ENCODE measurements at places on chromosomes 5 and 9.

DNA sequence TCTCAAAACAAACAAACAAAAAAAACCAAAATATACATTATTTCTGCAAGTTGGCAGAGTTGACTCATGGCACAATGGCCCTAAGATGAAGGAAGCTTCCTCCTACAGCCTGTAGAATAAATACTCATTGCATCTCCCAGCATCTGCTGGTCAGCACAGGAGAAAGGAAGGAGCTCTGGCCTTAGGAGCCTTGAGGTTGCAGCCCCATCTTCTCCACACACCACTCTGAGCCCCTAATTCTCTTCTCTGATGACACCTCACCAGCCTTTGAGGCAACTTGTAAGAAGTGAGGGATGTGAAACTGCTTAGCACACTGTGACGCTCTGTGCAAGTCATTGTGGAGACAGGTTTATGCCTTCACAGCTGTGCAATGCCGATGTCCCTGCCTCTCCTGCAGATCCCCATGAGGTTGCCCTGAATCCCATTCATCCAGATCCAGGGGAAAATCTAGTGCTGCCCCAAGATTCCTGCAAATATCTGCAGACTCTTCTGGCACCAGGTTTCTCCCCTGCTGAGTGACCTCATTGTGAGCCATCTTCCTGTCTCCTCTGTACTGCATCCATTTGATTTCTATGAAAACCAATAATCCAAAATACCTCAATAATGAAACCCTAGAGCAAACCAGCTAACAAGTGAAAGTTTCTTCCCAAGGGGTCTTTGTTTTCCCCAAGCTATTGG is 65.3 kb upstream of the TGFBR1 start:
- no peak for DNase-seq

GRCh38 chr9:68825762-68826472 is 120.9 kb downstream of the PIP5K1B start:
- DNase-seq: no peak

DNA sequence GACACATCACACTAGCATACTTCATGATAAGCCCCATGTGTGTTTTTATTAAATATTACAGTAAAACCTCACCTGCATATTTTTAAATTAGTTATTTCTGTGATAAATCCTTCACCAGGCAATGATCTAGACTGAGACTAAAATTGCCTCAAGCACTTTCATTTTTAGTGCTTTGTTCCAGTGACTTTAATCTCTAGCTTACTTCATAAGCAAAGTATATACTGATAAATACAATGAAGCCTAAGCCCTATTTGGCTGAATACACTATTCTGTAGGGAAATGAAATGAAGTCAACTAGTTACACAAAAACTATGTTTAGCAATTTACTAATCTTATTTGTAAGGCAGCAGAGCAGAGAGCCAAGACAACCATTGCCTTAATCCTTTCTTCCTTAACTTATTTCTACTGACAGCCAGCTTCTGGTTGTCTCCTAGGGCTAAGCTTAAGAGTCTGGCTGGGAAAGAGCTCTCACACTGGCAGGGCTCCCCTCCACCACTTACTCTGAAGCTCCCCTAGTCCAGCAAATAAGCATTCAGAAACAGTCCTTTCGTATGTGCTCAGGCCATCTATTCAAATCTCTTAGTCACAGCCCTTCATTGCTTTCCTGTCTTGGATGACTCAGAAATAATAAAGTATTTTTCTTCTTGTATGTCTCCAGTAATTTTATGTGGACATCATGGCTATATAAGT is 31.4 kb upstream of the MTAP start:
- no peak for DNase-seq

DNA sequence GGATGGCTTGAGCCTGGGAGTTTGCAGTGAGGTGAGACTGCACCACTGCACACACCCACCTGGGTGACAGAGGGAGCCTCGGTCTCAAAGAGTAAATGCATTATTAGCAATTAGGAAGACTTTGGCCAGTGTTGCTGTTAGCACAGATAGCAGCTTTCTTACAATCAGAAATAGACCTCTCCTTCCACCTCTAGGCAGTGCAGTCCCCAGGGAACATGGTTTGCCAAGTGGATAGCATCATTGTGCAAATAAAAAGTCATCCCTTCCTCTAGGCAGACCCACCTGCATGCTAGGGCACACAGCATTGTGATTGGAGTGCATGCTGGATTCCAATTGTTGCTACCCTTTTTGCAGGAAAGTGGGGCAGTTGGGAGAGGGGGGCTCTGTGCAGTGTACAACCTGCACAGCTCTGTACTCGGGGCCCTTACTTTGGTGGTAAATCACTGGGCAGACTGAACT is 77.9 kb upstream of the KLF9 start:
- DNase-seq: no peak

DNA sequence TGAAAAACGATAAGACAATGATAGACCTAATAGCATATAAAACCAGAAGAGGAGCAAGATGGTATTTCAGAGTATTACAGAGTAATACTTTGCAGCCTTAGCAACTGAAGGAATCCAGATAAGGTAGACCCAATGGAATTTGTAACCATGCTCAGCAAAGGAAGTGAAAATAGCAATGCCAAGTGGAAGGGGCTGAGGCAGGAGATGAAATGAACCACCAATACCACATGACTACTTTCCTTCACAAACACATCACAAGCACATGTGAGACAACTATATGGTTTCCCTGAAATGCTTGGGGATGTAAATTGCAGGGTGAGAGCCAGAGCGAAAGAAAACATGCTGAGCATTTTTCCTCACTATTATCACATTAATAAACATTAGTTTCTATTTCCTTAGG is 79.8 kb upstream of the MELK start:
- DNase-seq: no peak

GRCh38 chr9:3850098-3850497 is 324.3 kb upstream of the RFX3 start:
- DNase-seq: no peak

- DNase-seq: no peak
These were observed 338.0 kb downstream of the MAN2A1 start for GRCh38 chr5:110027527-110028322.

GRCh38 chr5:66870708-66871107 is 274.5 kb downstream of the MAST4 start:
- no peak for DNase-seq

DNA sequence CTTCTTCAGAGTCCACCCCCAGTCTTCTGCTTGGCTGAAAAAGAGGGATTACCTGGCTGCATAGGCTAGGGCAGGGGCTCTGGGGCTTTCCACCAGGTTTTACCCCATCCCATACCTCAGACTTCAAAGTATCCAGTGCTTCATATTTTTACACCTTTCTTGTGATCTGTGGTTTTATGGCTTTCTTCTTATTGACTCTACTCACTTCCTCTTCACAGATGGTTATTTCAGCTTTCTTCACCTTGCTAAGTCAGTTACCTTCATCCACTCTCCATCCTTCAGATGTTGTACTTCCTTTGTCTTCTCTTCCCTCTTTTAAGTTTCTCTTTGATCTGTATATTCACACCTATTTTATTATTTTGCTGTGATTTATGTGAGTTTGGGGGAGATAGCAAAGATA is 104.3 kb downstream of the GRIA1 start:
- no peak for DNase-seq
